ENCODE measurements at places on chromosomes 13 and 19.

- DNase-seq: no peak
Observed at GRCh38 chr13:47499358-47500150, 501.5 kb downstream of the SUCLA2 start.

DNA sequence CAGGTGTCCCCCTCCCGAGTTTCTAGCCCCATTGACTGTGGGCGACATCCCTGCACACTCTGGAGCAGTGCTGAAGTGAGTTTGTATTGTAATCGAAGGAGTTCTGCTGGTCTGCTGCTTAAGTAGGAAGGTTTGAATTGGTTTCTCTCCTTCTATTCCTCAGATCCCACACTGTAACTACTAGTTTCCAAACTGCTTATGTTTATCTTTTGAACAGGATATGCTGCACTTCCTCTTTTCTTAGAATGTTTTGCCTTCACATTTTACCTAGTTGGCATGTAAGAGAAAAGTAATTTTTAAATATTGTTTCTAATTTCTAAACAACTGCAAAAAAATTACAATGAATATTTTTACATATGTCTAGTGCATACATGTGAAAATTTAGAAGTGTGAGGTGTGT is 511.8 kb downstream of the KLF12 start:
- no peak for DNase-seq

DNA sequence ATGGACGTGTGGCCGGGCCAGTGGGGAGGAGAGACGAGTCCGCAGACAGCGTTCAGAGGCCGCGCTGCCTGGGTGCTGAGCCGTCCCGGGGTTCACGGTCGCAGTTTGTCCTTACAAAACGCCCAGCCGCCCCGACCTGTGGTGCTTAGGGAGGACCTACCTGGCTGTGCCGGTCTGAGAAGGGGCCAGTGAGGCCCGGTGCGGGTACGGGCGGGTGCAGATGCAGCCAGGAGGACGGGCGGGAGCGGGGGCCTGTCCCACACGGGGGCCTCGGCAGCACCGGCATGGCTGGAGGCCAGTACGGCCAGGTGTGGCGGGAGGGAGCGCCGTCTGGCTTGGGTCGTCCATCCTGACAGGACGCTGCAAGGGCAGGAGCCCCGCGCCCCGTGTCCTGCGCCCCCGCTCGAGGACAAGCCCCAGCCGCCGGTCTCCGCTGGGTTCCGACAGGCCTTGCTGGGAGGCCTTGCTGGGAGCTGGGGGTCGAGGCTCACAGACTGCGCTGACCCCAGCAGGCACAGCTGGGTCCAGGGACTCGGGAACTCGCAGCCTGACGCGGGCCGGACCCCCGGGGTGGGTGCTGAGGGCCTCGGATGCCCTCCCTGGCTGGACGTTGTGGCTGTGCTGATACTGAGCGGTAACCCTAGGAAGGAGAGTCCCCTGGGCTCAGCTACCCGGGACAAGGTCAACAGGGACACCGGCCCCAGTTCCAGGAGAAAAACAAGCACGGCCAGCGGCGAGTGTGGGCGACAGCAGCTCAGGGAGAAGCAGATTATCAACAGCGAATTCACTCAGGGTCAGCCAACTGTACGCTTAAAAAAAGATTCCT is 5.3 kb upstream of the PROZ start:
- DNase-seq: no peak

GRCh38 chr19:43700395-43701000 is 15.4 kb upstream of the IRGC start:
- DNase-seq: no peak

DNA sequence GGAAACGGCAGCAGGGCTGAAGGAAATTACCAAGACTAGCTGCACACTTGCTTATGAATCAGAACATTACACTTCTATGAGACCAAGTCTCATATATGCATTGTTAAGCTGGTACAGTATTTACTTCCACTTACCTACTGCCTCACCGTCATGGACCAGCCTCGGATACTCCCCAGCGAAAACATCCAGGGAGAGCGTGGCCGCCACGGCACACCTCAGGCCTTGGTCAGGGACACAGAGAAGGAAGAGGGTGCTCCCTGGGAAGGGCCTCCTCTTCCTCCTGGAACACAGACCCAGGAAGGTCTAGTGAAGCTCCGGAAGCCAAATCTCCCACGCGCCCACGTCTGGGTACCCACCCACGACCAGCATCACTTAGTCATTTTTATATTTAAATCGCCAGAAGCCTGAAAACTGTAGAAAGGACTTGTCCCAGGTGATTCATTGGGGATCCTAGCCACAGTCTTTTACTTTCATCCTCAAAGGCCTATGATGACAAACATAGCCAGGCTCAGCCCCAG is 24.4 kb upstream of the MTIF3 start:
- no peak for DNase-seq

GRCh38 chr19:2587001-2587719 is 111.2 kb downstream of the GADD45B start:
- no peak for DNase-seq

DNA sequence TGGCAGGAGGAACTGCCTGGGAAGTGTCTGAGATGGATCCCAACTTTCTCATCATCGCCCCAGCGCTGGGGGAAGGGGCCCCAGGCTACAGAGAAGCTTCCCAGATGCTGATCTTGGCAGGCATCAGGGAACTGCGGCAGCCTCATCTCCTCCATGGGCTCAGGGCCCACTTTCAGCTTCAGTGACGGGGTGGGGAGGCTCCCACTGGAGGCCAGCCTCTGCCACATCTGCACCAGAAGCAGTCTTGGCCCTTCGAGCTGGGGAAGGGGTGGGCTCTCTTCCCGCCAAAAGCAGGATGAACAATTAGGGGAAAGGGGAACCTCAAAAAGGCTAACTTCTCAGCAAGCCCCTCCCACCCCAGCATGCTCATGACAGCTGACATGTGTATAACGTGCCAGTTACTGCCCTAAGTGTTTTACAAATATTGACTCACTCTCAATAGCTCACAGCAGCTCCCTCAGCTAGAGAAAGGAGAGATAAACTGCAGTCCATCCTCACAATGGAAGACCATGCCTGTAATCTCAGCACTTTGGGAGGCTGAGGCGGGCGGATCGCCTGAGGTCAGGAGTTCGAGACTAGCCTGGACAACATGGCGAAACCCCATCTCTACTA is 7.1 kb upstream of the S1PR2 start:
- no peak for DNase-seq

DNA sequence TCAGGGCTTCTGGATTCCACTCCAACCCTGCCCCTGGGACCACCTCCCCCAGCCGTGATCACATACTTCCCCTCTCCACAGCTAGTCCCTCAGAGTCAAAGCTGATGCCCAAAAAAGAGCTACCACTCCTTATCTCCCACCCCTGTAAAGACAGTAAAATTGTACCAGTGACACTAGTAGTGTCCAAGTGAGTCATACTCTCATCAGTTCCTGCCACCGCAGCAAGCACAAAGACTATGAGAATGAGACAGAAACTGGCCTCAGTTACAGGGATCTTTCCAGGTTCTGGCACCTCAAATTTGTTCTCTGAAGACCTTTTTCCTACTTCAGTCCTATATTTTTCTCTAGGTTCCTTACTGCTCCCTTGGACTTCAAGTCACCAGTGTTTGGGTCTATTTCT is 144.2 kb downstream of the SPRY2 start:
- DNase-seq: no peak

GRCh38 chr19:3243819-3244700 is 19.6 kb downstream of the CELF5 start:
- DNase-seq: no peak

- no peak for DNase-seq
Observed at GRCh38 chr19:45526143-45526542, 18.9 kb downstream of the VASP start.

- DNase-seq: no peak
Observed at GRCh38 chr19:29665826-29666577, 741 bp downstream of the PLEKHF1 start.

GRCh38 chr13:46166224-46166584 is 15.8 kb downstream of the LCP1 start:
- no peak for DNase-seq

GRCh38 chr13:61905054-61905453 is 489.4 kb upstream of the PCDH20 start:
- no peak for DNase-seq

DNA sequence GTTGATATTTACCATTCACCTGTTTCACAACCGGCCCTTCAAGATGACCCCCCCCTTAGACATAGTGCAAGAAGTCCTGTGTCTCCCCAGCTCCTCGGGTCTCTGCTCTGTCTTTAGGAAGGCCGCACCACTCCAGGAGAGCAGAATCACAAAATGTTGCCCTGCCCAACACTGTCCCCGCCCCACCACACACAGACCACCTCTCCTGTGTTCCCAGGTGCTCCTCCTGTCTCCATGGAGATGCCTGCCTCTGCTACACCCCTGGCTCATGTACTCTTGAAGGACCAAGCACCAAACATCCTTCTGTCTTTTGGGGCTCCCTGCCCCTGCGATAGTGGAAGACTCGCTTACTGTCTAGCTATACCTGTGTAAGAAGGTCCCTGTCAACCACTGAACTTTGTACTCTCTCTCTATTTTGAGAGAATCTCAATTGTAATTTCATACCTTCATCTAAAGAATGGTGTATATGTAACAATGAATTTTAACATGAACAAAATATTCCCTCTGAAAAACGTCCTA is 9.6 kb upstream of the TNFRSF19 start:
- DNase-seq: no peak

DNA sequence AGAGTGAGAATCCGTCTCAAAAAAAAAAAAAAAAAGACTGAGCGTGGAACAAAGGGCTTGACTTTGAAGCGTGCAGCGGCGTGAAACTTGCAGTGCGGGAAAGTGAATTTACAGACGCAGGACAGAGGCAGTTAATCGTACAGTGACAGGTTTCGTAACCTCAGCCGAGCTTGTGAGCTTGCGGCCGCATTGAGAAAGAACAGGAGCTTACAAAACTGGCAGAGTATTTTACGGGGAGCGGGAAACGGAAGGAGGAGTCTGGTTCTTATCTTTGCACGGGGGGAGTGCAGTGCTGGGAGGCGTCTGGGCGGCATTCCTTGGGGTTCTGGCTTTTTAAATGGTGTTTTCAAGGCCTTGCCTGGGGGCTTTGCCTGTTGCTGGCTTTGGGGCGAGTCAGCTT is 6.0 kb upstream of the BSG start:
- no peak for DNase-seq

DNA sequence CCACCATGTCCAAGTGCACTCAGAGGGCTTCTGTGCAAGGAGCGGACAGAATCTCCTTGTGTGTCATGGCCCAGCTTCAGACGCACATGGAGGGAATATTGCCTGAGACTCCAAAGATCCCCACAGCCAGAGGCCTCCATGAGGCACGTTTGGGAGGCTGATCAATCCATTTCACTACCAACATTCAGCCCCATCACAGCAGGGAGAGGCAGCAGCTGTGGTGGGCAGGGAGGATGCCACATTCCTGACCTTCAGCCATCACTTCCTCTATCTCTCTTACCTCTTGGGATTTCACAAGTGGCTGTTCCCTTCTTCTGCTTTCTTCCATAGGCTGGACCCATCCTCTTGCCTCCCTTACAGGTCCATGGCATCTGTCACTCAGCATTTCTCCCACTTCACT is 82.4 kb upstream of the MBNL2 start:
- DNase-seq: no peak

- no peak for DNase-seq
Observed at GRCh38 chr19:55857149-55857548, 20.8 kb downstream of the NLRP4 start.

GRCh38 chr13:43773602-43774001 is 13.2 kb downstream of the ENOX1 start:
- no peak for DNase-seq

DNA sequence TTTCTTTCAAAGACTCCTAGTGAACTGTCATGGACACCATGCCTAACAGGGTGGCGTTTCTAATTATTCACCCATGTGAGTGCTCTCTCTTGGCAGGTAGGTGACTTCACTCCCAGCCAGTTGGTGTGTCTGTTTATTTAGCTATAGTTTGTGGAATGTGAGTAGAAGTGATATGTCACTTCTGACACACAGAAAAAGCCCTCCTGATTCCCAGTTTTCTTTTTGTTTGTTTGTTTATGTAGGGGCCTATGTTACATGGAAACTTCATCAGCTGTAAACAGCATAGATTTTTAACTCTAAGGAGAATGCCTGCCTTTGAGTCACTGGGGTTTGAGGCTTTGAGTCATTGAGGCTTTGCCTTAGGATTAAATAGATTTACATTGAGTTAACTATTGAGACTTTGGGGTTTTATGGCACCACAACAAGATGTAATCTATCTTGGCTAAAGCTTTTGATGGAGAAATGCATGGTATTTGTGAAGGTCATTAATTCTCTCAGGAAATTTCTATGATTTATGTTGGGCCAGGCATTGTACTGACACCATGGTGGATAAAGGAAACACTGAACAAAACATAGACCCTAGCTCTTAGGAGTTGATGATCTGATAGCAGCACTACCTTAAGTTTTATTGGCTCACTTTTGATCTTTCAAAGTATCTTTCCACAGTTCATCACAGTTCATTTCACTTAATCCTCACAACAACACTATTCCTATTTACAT is 45.3 kb downstream of the UFM1 start:
- DNase-seq: no peak

GRCh38 chr13:111564606-111565005 is 244.2 kb downstream of the TEX29 start:
- no peak for DNase-seq

DNA sequence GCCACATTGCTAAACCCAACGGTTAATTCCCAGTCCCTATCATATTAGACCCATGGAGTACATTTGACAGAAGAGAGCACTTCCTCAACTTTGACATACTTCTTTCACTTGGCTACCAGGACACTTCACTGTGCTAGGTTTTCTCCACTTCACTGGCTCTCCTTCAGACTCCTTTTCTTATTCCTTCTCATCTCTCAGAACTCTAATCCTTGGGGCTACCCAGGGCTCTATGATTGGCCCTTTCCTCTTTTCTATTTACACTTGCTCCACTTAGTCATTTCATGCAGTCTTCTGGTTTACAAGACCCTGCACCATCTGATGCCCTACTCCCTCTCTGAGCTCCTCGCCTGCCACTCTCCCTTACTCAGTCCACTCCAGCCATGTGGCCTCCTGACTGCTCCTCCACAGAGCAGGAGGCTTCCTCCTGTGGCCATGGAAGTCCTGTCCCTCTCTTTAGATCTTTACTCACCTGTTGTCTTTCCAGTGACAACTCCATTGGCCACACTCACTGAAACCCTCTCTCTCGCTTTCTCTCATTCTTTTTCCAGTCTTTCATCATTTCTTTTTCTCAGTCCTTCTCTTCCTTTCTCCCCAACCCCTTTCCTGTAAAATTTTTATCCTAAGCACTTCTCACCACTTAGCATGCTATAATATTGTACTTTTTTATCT is 90.4 kb downstream of the TBC1D4 start:
- DNase-seq: no peak
